Pancreas (tissue), 10 donors: ENCODE measurements at places on chromosomes 1 and 21. TPM values are rescaled to one million over a fixed set of nuclear protein-coding genes. Genes with fewer than 3 reads are reported as not detected.

RAB42 gene
- 0.39 TPM for total RNA-seq

CCDC24 gene
- total RNA-seq = 7.4 TPM

CRYAA gene
- total RNA-seq = not detected

HORMAD1 gene
- total RNA-seq = not detected

- no peak for DNase-seq
- no peak overlapping the region for H3K27ac ChIP-seq
- no peak overlapping the region for H3K4me3 ChIP-seq
- H3K4me1 ChIP-seq = no peaks in the 10 kb centered on the region
- no peaks in the 10 kb centered on the region for H3K27me3 ChIP-seq
These were observed 273.3 kb downstream of the DUSP10 start for GRCh38 chr1:221468546-221468945.

DNA sequence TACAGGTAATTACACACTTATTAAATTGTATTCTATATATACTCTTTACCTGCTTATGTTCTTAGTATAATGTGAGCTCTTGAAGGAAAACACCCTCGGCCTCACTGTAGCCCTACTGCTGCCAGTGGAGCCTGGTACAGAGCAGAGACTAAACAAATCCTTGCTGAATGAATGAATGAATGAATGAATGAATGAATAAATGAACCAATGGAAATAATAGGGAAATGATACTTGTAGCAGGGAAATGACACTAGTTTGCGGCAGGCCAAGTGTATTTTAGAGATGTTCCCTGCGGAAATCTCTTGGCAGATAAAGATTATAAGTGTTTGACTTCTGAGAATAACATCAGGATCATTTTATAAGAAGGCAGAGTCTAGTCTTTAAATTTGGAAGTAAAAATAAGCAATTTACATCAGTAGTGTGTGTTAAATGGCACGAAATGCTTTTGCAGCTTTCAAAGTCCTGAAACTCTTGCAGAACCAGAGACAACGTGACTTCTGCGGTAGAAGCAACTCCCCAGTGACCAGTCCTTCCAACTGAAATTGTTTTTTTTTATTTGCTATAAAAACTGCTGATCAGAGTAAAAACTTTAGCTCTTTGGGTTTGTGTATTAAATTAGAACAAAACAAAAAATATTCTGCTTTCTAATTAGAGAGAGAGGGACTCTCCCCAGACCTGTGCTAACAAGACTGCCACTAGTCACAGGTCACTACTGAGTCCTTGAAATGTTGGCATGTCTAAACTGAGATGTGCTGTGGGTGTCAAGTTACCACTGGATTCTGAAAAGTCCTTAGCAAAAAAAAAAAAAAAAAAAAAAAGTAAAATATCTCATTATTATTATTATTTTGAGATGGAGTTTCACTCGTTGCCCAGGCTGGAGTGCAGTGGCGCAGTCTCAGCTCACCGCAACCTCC is 199.3 kb upstream of the MAP1LC3C start:
- DNase-seq = no peak
- H3K4me1 ChIP-seq = no peaks in the 10 kb centered on the region
- no peaks in the 10 kb centered on the region for H3K27me3 ChIP-seq
- H3K27ac ChIP-seq = no peak overlapping the region
- no peaks in the 10 kb centered on the region for H3K36me3 ChIP-seq

DNA sequence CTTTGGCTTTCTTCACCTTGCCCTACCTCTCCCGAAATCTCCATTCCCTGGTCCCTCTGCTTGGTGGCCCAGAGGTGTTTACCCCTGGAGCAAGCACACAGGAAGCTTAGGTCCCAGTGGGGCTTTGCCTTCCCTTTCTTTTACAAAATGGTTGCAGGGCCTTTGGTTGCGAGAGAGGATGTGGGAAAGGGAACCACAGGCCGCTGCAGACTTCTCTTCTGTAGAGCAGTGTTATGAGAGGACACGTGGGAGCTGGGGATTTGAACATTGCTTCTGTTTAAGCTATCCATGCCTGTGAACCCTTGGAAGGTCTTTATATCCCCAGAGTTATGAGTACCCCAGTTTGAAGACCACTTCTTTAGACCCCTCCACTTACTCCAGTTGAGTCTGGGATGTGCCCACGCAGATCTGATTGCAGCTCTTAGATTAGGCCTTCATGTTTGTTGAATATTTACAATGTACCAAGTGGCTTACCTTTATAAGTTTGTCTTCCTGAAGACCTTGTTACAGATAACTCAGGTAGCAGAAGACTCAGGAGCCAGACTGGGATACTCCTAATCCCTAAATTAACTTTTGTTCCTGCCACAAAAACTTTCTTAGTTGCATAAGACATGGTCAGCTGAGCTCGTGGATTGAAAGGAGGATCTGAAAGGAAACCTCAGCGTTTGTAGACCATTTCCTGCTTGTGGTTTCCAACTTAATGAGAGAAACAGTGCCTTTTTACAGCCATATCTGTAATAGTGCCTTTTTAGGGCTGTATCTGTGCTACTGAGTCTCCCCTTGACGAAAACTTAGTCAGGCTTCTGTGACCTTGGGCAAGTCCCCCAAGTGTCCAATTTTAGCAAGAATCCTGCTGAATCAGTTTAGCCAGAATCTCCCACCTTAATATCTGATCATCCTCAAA is 21.9 kb upstream of the IVNS1ABP start:
- no peak for DNase-seq
- H3K4me1 ChIP-seq = no peaks in the 10 kb centered on the region
- H3K27ac ChIP-seq = no peak overlapping the region
- H3K4me3 ChIP-seq = no peak overlapping the region

- no peak overlapping the region for H3K27ac ChIP-seq
- H3K4me1 ChIP-seq = no peaks in the 10 kb centered on the region
- no peaks in the 10 kb centered on the region for H3K36me3 ChIP-seq
- H3K27me3 ChIP-seq = no peaks in the 10 kb centered on the region
- no peak for DNase-seq
These were observed 101.6 kb upstream of the TARDBP start for GRCh38 chr1:10910681-10911489.

DNA sequence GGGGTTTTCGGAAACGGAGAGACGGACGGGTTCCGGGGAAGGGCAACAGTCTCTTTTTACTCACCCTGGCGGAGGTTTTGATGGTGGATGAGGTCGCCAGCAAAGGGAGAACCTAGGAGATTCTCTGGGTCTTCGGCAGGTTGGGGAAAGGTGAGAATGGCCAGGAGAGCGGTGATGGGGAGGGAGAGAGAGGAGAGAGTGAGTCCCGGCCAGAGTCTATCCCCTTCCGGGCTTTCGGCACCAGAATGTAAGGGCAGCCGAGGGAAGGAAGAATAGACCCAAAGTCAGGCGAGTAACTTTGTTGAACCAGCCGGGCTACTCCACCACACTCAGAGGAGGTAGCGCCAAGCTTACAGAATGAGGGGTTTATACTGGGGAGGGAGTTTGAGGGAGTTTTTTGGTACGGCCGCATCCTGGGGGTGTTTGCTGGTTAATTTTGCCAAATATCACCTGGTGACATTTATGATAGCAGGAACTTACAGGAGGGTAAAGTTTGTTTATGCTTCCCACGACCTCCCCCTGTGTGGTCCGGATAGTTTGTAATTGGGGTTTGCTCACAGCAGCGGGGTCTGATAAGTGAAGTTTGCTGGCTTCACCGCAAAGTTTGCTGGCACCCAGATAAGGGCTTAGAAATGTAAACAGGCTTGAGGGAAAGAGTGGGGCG is 141.1 kb upstream of the ETV3 start:
- DNase-seq = no peak
- peaks cover 9% of the 10 kb centered on the region for H3K4me1 ChIP-seq
- H3K4me3 ChIP-seq = no peak overlapping the region
- H3K27ac ChIP-seq = no peak overlapping the region

GRCh38 chr1:207836591-207837347 is 74.2 kb downstream of the CD34 start:
- DNase-seq = no peak
- H3K27ac ChIP-seq = no peak overlapping the region
- no peaks in the 10 kb centered on the region for H3K36me3 ChIP-seq
- peaks cover 8% of the 10 kb centered on the region for H3K4me1 ChIP-seq

DNA sequence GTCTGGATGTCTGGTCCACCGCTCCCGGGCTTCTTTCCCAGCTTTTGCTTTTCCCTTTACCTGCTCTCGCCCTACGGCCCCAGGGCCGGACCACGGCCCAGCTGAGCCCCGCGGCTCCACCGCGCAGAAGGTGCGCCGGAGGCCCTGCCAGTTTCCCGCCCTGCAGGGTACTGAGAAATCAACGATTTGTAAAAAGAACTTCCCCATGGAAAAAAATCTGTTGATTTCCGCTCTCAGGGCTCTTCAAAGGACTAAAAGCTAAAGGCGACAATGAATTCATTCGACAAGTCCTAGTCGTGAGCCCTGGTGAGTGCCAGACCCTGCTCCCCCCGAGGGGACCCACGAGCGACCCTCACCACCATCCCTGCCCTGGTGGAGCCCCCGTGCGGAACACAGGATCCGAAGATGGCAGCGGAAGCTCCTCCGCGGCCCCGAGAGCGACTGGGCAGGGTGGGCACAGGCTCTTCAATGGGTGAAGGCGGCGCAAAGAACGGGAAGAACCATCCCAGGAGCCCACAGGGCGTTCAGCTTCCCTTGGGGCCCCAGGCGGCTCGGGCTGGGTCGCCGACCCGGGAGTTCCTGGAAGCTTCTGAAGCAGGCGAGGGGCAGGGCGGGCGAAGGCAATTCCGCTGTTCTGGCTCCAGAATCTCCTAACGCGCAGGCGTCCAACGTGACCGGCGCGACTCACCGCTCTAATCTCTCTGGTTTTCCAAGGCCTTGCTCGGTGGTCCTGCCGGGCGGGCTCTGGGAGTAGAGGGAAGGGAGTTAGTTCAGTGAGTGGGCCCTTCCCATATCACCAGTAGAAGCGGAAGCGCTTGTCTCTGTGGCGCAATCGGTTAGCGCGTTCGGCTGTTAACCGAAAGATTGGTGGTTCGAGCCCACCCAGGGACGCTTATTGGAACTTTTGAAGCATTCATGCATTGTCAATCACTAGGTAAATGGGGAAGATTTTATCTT is 6.6 kb upstream of the RNU1-2 start:
- peak; percentile 91 for DNase-seq
- H3K4me1 ChIP-seq = peaks cover 9% of the 10 kb centered on the region
- H3K36me3 ChIP-seq = no peaks in the 10 kb centered on the region
- H3K4me3 ChIP-seq = peak overlapping the region; percentile 58
- peak overlapping the region; percentile 98 for H3K27ac ChIP-seq

DNA sequence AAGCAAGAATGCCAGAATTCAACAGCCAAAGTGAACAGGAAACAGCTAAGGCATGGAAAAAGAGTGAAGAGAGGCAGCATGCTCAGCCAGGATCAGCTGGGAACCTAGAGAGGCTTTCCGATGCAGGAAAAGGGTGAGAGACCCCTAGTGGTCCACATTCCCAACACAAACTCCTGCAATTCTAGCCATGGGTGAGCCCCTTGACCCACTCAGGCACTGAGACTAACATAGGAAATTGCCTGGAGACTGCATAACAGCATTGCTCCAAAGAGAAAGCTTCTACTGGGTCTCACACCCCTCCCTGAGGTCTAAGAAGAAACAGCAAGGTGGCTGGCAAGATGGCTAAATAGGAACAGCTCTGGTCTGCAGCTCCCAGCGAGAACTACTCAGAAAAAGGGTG is 123.2 kb downstream of the LHX8 start:
- H3K4me3 ChIP-seq = no peak overlapping the region
- no peaks in the 10 kb centered on the region for H3K27me3 ChIP-seq
- no peak for DNase-seq
- no peaks in the 10 kb centered on the region for H3K4me1 ChIP-seq
